ENCODE measurements at places on chromosomes 3 and 15. TPM values are rescaled to one million over a fixed set of nuclear protein-coding genes. Genes with fewer than 3 reads are reported as not detected.

GOLGA8G gene
- total RNA-seq = not detected

GHSR gene
- not detected for total RNA-seq

DNAH12 gene
- total RNA-seq = not detected

KLF15 gene
- 3.3 TPM for total RNA-seq

UBE3A gene
- total RNA-seq = 33.6 TPM

ISLR2 gene
- total RNA-seq = not detected

ADGRG7 gene
- total RNA-seq = not detected

ADAMTSL3 gene
- 1.0 TPM for total RNA-seq

MYZAP gene
- total RNA-seq = 0.17 TPM

BFSP2 gene
- not detected for total RNA-seq

THRB gene
- 0.84 TPM for total RNA-seq

CTXN2 gene
- not detected for total RNA-seq

KBTBD13 gene
- total RNA-seq = not detected

Data from bronchus fibroblast of lung (primary cell).